Foreskin melanocyte (primary cell): ENCODE measurements at places on chromosomes 11 and 22.

GRCh38 chr11:101686514-101686913 lies 102.7 kb upstream of the TRPC6 start:
- DNase-seq = peak; percentile 60

GRCh38 chr11:116813781-116814471 lies 9.2 kb downstream of the APOA4 start:
- no peak for DNase-seq

DNA sequence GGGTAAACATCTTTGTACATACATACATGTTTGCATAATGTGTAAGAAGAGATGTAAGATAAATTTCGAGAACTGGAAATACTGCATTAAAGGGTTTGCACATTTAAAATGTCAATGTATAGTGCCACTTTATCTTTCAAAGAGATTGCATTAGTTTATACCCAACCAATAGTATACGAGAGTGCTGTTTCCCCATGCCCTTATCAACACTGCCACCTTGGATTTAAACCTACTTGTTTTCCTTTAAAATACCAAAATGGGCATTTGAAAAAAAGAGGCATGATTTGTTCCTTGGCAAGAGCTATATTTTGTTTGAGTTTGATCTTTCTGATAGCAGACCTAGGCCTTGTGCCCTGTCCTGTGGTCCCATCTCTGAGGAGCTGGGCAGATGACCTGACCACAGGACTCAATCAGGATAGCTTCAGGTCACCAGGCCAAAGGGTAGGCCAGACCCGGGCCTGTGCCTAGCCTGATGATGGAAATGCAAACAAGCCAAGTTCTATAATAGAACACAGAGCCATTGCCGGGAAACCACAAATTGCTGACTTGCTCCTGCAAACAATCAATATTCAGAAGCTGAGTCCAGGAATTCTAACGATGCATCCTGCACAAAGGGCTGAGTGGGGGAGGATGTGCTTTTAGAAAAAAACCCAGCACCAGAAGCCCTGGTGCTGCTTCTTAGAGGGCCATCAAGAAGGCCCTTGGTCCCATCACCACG lies 16.9 kb upstream of the ALG8 start:
- peak; percentile 32 for DNase-seq

DNA sequence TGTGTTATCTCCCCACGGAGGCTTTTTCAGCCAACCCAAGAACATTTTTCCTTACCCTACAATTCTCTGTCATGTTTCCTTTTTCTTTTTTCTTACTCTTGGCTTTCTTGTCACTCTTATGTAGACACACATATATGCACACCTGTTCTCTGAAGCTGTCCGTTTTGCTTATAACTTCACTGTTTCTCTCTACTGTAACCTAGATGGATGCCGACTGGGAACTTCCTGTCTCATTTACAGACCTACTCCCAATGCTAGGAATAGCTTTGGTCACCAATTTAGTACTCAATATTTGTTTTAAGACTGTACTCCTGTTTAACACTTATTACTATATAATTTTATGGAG lies 9.9 kb upstream of the CASP12 start:
- no peak for DNase-seq

GRCh38 chr11:69630424-69630823 lies 10.5 kb upstream of the CCND1 start:
- no peak for DNase-seq

DNA sequence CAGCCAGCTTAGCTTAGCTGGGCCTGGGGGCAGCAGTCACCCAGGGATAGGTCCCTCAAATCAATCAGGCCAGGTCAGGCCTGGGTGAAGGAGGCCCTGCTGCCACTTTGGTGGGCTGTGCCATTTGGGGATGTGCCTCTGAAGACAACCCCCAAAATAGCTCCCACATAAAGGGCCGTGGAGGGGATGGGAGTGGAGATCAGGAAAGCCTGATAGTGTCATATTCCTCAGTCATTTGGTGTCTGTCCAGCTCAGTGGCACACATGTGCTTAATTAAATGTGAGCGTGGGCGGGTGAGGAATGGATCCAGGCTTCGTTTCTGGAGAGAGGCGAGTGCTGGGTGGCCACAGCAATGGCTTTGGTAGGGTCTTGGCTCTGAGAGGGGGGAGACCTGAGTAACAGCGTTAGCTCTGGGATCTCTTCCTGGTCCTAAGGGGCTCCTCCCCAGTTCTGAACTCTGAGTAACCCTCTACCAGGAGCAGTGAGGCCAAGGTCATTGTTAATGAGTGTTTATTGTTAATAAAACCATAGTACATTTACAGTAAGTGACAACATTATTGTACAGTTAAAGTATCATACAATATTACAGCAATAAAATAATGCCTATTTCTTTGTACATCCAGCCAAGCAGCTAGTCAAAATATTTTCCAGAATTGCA lies 45.2 kb downstream of the NAT10 start:
- no peak for DNase-seq

DNA sequence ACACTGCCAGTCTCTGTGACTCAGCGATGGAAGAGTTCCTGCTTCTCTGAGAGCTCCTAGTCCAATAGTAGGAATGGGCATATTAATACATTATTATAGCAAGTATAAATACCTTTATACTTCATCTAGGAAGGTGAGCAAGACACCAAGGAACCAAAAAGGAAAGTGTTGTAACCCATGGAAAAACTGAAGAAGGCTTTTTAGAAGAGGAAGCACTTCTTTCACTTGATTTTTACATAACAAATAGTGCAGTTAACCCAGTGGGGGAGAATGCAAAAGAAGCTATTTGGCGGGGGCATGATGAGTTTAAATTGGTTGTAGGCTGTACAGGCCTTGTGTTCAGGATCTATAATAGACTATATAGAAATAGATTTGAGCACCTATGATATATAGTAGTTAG lies 31.2 kb upstream of the C11orf87 start:
- DNase-seq = no peak

DNA sequence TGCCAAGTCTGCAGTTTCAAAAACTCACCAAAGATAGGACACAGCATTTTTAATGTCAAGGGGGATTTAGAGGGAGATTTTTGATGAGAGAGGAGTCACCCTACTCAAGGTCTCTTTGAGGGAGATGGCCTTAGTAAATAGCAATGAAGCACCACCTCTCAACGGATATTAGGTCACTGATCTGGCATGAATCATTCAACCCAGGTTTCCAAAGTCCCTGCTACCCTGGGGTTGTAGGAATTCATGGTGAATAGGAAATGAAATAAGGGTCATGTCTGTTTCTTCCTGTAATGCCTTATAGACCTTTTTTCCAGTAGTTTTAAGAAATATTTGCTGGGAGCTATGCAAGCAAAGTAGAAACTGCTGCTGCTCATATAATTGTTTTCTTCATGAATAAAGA lies 2154.9 kb downstream of the LRRC4C start:
- no peak for DNase-seq

- no peak for DNase-seq
These were observed 2.7 kb upstream of the CLMP start for GRCh38 chr11:123197711-123198110.

DNA sequence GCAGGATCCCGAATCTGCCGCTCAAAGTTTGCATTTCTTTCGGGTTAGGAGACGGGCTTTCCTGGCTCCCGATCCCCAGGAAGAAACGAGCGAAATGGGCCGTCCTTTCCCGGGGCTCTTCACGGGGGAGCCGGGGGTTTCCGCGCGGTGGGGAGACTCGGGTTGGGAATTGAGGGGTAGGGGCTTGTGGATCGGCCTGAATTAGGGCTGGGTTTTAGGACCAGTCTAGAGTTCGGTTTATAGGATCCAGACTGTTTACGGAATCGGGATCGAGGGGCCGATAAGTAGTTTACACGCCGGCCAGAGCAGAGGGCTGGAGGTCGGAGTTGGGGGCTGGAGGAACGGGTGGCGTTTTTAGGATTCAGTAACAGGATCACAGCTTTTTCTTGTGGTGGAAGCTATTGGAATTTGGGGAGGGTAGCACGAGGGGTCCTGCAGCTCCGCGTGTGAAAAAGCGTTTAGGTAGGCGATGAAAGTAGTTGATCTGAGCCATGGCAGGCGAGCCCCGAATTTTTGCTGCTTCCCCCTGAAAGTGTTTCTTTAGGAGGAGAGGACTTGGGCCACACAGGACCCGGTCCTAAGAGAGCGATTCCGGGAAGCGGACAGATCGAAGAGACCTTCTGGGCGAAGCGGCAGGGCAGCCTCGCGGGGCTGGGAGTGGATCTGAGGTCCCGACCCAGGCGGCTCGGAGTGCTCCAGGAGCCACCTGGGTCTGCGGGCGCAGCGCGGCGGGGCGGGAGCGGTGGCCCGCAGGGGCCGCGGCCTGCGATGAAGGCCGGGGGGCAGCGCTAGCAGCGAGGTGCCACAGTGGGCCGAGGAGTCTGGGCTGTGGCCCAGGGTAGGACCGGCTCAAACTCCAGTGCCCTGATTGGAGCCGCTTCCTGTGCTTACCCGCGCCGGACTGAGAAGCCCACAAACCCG lies 1.6 kb downstream of the PKNOX2 start:
- DNase-seq = no peak

DNA sequence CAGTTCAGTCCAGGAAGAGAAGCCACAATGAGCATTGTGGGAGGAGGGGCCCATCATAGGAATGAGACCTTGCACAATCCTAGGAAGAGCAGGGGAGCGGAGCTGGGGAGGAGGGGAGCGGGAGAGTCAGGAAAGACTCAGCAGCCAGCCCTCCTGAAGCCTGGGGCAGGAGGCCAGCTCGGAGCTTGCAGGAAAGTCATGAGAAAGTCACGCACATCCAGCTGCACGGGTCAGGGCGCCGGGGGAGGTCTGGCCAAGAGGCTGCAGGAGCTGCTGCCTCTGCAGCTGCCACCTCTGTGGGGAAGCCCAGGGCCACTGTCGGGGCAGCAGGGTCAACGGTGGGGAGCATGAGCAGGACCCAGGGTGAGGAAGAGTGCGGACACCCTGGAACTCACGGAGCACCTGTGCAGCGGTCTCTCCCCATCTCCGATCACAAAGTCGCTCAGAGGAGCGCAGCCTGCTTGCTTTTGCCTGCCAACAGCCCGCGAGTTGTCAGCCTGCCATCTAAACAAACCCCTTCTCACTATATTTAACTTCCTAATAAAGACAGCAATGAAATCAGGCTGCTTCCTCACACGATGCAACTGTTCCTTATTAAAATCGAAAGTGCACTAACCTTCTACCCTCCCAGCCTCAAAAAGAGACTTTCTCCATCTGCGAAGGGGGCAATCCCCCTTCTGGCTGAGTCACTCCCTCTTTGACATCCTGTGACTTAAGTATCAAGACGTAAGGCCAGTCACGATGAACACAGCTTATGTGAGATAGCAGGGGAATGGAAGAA lies 52.9 kb upstream of the RTL6 start:
- DNase-seq = peak; percentile 96

DNA sequence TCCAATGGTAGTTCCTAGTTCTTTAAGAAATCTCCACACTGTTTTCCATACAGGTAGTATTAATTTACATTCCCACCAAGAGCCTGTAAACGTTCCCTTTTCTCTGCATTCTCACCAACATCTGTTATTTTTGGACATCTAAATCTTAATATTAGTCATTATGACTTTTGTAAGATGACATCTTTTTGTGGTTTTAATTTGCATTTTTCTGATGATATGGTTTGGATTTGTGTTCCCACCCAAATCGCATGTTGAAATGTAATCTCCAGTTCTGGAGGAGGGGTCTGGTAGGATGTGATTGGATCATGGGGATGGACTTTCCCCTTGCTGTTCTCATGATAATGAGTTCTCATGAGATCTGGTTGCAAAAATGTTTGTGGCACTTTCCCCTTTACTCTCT lies 89.0 kb downstream of the MUC15 start:
- DNase-seq = no peak

DNA sequence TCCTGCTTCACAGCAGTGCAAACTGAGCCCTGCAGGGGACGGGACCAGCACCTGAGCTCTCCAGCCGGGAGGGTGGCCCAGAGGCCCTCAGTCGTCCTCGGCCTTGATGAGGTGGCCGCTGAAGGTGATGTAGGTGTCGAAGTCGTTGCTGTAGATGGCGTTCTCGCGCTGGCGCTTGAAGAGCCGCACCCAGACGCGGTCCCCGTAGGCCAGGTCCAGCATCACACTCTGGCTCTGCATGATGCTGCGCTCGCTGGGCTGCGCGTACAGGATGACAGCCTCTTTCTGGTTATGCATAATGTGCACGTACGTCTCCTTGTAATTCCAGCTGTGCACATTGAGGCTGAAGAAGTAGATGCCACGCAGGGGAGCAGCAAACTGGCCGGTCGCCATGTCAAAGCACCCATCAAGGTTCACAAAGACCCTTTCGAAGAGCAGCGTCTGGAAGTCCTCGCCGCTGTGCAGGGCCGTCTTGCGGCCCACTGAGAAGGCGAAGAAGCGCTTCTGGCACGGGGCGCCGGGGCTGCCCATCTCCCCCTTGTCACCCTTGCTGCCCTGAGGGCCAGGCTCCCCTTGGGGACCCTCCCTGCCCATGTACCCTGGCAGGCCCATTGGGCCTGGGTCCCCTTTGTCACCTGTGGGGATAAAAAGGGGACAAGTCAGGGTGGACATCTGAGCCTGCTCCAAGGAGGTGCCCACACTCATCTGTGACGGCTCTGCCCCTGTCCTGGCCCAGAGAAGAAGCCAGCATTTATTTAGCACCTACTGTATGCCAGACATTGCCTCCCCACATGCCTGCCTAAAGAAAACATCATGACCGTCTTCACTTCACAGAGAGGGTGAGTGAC lies 5.7 kb downstream of the C1QTNF6 start:
- DNase-seq = no peak

DNA sequence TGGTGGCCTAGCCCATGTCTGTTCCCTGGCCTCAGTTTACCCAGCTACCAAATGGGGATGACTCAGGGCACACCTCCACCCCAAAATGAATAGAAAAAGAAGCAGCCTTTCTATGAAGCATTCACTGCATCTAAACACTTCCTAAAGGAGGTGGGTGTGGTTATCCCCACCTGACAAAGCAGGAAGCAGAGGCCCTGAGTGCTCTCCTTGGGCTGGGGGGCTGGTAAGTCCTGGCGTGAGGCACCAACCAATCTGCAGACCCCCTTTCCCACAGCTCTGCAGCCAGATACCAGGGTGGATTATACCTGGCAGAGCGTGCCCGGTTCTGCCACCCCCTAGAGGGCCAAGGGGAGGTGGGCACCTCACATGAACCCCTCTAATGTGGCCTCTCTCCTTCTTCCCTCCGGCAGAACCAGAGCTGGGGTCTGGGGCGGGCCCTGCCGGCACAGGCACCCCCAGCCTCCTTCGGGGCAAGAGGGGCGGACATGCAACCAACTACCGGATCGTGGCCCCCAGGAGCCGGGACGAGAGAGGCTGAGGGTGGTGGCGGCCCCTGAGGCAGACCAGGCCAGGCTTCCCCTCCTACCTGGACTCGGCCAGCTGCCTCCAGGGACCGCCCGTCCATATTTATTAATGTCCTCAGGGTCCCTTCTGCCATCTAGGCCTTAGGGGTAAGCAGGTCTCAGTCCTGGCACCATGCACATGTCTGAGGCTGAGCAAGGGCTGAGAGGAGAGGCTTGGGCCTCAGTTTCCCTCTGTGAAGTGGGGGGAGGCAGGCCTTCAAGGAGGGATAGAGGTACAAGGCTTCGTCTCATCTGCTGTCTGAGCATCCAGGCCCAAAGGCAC lies 9.2 kb downstream of the RHBDD3 start:
- DNase-seq = no peak
